CD14-positive monocyte (primary cell): ENCODE measurements at places on chromosomes 1 and 21. TPM values are rescaled to one million over a fixed set of nuclear protein-coding genes. Genes with fewer than 3 reads are reported as not detected.
A peak's percentile ranks its signal among the peaks of the same experiment; 100 is the strongest.

GRCh38 chr1:1437033-1437903 is 1.8 kb downstream of the VWA1 start:
- no peak overlapping the region for H3K27ac ChIP-seq
- no peak overlapping the region for H3K4me3 ChIP-seq
- no peaks in the 10 kb centered on the region for H3K36me3 ChIP-seq
- no peak for DNase-seq
- H3K4me1 ChIP-seq = peaks cover 8% of the 10 kb centered on the region

- peaks cover 56% of the 10 kb centered on the region for H3K36me3 ChIP-seq
- no peaks in the 10 kb centered on the region for H3K27me3 ChIP-seq
- DNase-seq = no peak
Observed at GRCh38 chr21:42571391-42572150, 57.9 kb downstream of the SLC37A1 start.

DNA sequence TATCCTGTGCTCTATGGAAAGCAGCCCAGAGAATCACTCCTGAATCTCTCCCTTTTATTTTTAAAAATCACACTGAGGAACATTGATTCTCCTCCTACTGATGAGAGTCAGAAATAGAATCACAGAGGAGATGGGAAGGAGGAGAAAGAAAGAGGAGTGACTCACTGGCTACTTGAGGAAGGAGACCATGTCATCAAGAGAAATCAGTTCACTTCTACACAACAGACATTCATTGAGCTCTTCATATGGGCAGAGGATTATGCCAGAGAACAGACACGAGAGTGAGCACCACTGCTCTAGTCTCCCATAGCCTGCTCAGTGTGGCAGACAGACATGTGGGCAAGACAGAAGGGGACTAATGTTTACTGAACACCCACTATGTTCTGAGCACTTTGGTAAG is 44.2 kb downstream of the RAB3B start:
- H3K27ac ChIP-seq = no peak overlapping the region
- H3K36me3 ChIP-seq = no peaks in the 10 kb centered on the region
- no peaks in the 10 kb centered on the region for H3K27me3 ChIP-seq
- H3K4me1 ChIP-seq = no peaks in the 10 kb centered on the region

GRCh38 chr21:41706678-41707077 is 60.2 kb downstream of the RIPK4 start:
- peaks cover 2% of the 10 kb centered on the region for H3K4me1 ChIP-seq
- H3K36me3 ChIP-seq = no peaks in the 10 kb centered on the region
- no peak overlapping the region for H3K27ac ChIP-seq

DNA sequence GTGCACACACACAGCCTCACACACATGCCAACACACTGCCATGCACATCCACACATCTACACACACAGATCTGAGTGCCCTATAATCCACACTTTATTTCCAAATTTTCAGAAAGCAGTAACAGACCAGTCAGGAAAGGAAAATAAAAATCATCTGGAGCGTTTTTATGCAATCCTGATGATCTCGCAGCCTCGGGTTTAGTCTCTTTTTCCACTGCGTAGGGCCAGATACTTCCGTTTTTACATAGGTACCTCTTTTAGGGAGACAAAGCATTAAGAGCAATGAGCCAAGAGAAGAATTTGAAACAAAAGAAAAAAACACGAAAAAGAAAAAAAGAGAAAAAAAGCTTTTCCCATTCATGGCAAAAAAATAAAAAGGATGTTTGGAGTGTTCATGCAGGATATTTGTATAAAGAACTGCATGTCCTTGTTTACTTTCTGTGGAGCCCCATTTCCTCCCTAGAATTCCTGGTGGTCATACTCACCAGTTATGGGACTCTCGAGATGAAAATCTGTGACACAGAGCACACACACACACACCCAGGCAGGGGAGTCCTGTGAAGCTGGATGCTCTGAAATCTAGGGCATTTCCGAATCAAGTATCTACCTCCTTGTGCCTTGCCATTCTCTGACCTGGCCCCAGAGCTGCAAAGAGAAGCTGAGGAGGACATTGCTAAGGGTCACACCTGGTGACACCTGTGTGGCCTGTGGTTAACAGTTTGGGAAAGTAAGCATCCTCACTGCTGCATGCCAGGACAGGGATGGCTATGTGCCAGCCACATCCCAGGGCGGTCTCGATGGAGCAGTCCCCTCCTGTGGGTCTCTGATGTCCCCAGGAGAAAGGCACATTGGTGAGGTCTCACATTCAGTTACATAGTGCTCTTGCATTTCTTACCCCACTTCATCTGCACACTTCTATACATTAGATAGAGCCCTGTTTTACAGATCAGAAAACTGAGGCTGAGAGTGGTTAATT is 83.6 kb downstream of the RUNX1 start:
- peak; percentile 37 for DNase-seq
- no peaks in the 10 kb centered on the region for H3K36me3 ChIP-seq
- peaks cover 58% of the 10 kb centered on the region for H3K4me1 ChIP-seq
- H3K27me3 ChIP-seq = no peaks in the 10 kb centered on the region
- H3K27ac ChIP-seq = no peak overlapping the region

DNA sequence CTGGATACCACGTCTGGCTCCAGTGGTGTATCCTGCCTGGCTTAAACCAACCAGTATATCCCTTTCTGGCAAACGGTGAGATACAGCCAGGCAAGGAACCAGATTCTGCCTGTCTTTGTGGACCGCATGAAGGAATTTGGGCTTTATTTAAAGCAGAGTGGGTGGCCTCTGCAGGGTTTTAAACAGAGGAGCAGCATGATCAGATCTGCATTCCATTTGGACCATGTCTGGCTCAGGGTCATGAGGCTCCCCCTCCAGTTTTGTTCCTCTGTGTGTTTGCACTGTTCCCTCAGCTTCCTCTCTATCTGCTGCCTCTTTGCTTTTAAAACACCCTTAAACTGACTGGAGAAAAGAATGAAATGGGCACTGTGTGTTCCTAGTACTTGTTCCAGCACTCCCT is 195.0 kb downstream of the GIPC2 start:
- H3K27ac ChIP-seq = no peak overlapping the region
- no peaks in the 10 kb centered on the region for H3K36me3 ChIP-seq
- no peak for DNase-seq
- no peak overlapping the region for H3K4me3 ChIP-seq
- H3K4me1 ChIP-seq = no peaks in the 10 kb centered on the region
- H3K27me3 ChIP-seq = no peaks in the 10 kb centered on the region

DNA sequence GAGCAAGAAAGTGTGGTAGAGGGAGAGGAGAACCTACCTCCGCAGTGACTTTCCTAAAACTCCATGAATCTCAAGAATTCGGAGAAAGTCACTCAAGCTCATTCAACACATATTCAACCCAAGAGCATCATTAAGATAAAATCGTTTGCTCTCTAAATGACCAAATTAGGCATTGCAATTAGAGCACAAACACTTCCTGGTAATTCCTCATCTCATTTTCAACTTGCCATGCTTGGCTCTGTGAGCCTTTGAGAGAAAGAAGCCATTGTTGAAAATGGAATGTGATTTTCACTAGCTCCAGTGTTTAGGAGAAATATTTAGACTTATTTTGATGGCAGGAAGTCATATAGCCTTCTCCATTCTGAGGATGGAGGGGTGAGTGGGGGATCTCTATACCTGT is 52.5 kb downstream of the KAZN start:
- no peaks in the 10 kb centered on the region for H3K4me1 ChIP-seq
- H3K4me3 ChIP-seq = no peak overlapping the region
- H3K36me3 ChIP-seq = no peaks in the 10 kb centered on the region

- no peak overlapping the region for H3K4me3 ChIP-seq
- H3K4me1 ChIP-seq = peaks cover 17% of the 10 kb centered on the region
- peaks cover 9% of the 10 kb centered on the region for H3K27me3 ChIP-seq
- H3K27ac ChIP-seq = no peak overlapping the region
Observed at GRCh38 chr1:93680076-93680419, 1.6 kb downstream of the BCAR3 start.

DNA sequence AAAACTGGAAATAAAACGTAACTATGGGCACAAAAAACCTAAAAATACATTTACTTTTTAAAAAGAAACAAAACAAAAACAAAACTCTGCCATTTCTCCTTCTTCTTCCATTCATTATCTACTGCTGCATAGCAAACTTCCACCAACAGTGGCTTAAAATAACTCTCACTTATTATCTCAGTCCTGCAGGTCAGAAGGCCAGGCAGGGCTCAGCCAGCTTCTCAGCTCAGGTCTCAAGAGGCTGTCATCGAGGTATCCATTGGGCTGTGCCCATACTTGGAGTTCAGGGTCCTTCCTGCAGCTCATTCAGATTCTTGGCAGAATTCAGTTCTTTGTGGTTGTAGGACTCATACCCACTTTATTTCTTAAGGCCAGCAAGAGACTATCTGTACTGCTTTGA is 352.7 kb upstream of the PLD5 start:
- no peak for DNase-seq
- H3K27ac ChIP-seq = no peak overlapping the region
- H3K27me3 ChIP-seq = no peaks in the 10 kb centered on the region
- H3K36me3 ChIP-seq = no peaks in the 10 kb centered on the region

- no peak overlapping the region for H3K4me3 ChIP-seq
- H3K27me3 ChIP-seq = no peaks in the 10 kb centered on the region
- no peaks in the 10 kb centered on the region for H3K36me3 ChIP-seq
- DNase-seq = no peak
- no peak overlapping the region for H3K27ac ChIP-seq
Observed at GRCh38 chr1:70718086-70718630, 307.1 kb downstream of the CTH start.

DNA sequence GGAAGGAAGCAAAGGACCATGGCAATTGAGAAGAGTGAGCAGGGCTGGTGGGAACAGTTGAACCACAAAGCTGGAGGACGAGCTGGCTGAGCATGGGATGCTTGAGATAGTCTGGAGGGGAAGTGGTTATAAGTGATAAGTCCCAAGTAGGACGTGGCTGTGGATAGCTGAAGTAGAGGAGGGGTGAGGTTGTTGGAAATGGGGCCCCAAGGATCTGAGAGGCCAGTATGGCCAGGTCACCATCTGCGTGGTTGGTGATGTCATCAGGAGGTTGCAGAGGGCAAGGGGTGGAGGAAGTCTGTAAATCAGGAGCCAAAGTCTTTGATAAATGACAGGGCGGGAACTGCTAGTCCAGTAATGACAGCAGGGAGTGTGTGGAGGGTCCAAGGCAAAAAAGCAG is 11.0 kb upstream of the REN start:
- no peak overlapping the region for H3K27ac ChIP-seq
- H3K4me1 ChIP-seq = no peaks in the 10 kb centered on the region
- DNase-seq = no peak
- H3K4me3 ChIP-seq = no peak overlapping the region
- no peaks in the 10 kb centered on the region for H3K36me3 ChIP-seq
- no peaks in the 10 kb centered on the region for H3K27me3 ChIP-seq

- DNase-seq = no peak
- H3K4me1 ChIP-seq = no peaks in the 10 kb centered on the region
- H3K4me3 ChIP-seq = no peak overlapping the region
- H3K27me3 ChIP-seq = no peaks in the 10 kb centered on the region
- no peak overlapping the region for H3K27ac ChIP-seq
Observed at GRCh38 chr1:75548721-75549480, 62.0 kb downstream of the SLC44A5 start.

DNA sequence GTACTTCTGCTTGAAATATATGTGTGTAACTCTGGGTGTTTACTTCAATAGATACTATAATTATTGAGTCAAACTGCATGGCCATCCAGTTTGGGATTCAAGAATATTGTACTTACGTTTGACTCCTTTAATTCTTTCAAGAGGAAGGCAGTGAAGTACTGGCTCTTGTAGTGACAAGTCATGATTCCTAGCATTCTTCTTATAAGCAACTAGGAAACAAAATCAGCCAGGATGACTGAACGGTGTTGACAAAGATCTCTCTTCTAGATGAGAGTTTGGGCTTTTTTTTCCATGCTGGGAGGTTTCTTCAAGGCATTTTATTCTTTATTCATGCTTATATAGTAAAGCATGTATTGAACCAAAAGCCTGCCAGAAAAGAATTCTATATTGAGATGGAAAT is 58.3 kb downstream of the CLEC20A start:
- H3K36me3 ChIP-seq = no peaks in the 10 kb centered on the region
- no peak overlapping the region for H3K27ac ChIP-seq
- no peaks in the 10 kb centered on the region for H3K27me3 ChIP-seq
- no peaks in the 10 kb centered on the region for H3K4me1 ChIP-seq
- no peak for DNase-seq
- no peak overlapping the region for H3K4me3 ChIP-seq

DNA sequence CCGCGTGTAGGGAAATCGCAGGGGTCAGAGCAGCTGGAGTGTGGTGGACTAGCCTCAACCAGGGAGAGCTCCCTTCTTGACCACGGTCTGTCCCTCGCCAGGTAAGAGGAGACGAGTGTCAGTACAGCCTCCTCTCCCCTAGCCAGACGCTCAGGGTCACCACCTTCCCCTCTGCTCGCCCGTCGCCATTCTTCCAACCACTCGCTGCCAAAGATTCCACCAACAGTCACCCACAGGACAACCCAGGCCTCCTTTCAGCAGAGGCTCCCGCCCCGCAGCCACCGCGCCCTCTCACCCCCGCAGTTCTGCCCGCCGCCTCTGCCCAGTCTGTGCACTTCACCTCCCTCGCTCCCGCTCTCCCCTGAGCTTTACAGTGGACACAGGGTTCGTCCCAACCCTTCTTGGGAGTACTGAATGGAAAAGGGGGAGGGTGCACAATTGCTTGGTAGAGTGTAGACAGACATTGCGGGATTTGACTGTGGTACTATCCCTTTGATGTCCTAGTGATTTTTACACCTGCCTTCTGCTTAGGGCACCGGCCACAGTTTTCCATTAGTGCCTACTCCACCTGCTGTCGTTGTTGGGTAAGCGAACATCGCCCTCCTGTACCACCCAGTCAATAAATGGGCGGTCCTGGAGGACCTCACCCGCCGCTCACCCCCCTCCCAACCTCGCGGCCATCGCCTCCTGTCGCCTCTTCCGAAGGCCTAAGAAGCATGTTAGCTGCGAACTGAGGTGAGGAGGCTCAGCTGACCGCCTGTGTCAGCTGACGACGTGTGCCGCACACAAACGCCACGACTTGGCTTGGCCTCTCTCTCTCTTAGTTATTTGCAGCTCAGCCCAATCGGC is 9.2 kb upstream of the NBPF11 start:
- H3K36me3 ChIP-seq = no peaks in the 10 kb centered on the region
- no peak overlapping the region for H3K27ac ChIP-seq
- no peak for DNase-seq
- no peak overlapping the region for H3K4me3 ChIP-seq
- peaks cover 4% of the 10 kb centered on the region for H3K4me1 ChIP-seq

GRCh38 chr1:230114237-230114651 is 47.2 kb downstream of the GALNT2 start:
- peaks cover 8% of the 10 kb centered on the region for H3K36me3 ChIP-seq
- H3K4me1 ChIP-seq = peaks cover 16% of the 10 kb centered on the region
- H3K27ac ChIP-seq = no peak overlapping the region
- no peak for DNase-seq
- no peaks in the 10 kb centered on the region for H3K27me3 ChIP-seq

- DNase-seq = no peak
- H3K4me1 ChIP-seq = no peaks in the 10 kb centered on the region
- no peak overlapping the region for H3K27ac ChIP-seq
- H3K4me3 ChIP-seq = no peak overlapping the region
Observed at GRCh38 chr1:69120817-69121216, 446.9 kb upstream of the LRRC7 start.

Gene NHLH1
- polyA plus RNA-seq = not detected

Gene SPATA21
- not detected in 2 replicates for polyA plus RNA-seq

Gene OR2T10
- polyA plus RNA-seq = not detected in 2 replicates

Gene SHE
- not detected in 2 replicates for polyA plus RNA-seq

Gene AJAP1
- not detected for polyA plus RNA-seq

Gene IGFN1
- not detected for polyA plus RNA-seq

Gene SELENBP1
- polyA plus RNA-seq = not detected

Gene S100A1
- not detected in 2 replicates for polyA plus RNA-seq

Gene PROK1
- not detected for polyA plus RNA-seq

Gene LRRC3
- 0.30 TPM for polyA plus RNA-seq

Gene BTBD19
- polyA plus RNA-seq = 0.73 TPM
